Umbilical cord (tissue), 2 donors: ENCODE measurements at places on chromosomes 4 and X. TPM values are rescaled to one million over a fixed set of nuclear protein-coding genes. Genes with fewer than 3 reads are reported as not detected.
A peak's percentile ranks its signal among the peaks of the same experiment; 100 is the strongest.

HS3ST1 gene
- 2.4 TPM for total RNA-seq

SMC1A gene
- 12.8 TPM for total RNA-seq

DNA sequence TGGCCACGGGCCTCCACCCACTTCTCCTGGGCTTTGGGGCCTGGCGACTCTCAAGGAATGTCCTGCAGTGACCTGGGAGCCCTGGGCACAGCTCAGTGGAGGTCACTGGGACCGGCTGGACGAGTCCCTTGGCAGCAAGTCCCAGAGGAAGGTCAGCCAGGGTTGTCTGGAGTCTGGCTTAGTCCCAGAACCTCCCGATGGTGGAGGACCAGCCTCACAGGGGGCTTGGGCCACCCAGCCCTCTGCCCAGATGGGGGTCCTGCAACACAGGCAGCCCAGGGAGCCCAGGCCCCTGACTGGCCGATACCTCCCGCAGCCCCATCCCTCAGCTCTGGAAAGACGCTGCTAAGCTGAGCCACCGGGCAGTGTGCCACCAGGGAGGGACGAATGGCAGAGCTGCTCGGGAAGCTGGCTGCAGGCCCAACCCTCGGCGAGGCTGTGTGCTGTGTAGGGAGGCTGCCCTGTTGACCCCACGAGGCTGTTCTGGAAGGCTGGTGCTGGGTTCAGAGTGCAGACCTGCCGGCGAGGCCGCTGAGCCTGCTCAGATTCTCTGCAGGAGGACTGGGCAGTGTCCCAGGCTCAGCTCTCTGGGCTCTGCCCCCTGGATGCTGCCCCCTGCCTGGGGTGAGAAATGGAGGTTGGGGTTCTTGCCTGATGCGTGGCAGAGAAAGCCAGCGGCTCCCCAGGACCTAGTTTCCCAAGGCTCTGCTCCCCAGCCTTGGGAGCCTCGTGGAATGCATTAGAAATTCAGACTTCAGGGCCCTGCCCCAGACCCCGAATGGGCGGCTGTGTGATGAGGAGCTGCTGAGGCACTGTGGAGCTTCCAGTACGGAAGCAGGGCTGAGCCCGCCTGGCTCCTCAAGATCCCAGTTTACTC is 61.7 kb downstream of the ADRA2C start:
- peak; percentile 87 for DNase-seq

PDCL2 gene
- not detected for total RNA-seq

GRCh38 chr4:10629394-10629793 is 55.2 kb downstream of the CLNK start:
- DNase-seq: no peak

- DNase-seq: no peak
Measured at GRCh38 chr4:72857787-72858186, 211.7 kb downstream of the COX18 start.

DNA sequence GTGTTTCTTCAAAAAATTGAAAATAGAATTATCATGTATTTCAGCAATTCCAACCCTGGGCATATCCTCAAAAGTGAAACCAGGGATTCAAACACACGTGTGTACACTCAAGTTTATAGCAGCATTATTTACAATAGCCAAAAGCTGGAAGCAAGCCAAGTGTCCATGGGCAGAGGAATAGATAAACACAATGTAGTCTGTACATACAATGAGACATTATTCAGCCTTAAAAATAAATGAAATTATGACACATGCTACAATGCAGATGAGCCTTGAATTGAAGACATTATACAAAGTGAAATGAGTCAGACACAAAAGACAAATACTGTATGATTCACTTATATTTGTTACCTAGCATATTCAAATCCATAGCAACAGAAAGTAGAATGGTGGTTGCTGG is 853.4 kb downstream of the STIM2 start:
- DNase-seq: no peak

GRCh38 chrX:17748684-17749083 is 11.4 kb downstream of the SCML1 start:
- no peak for DNase-seq

DNA sequence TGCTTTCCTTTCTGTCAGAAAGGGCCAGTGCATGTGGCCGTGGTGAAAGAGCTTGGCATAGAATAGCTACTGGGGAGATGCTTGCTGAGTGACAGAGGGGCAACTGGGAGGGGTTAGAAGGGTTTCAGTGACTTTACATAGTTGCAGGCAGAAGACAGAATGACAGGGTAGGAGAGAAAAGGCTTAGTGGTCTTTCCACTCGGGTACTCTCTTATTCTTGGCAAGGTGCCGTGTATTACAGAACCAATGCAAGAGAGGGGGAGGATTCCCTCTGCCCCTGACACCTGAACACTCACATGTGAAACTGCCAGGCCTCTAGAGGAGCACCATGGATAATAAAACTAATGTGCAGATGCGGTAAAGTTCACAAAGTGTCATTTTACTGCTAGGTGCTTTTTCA is 228.2 kb downstream of the MGST2 start:
- no peak for DNase-seq

GRCh38 chr4:38161208-38162113 is 201.3 kb downstream of the PTTG2 start:
- DNase-seq: no peak

- no peak for DNase-seq
Measured at GRCh38 chr4:84870398-84871163, 95.9 kb downstream of the WDFY3 start.

DGAT2L6 gene
- 0.96 TPM for total RNA-seq

DNA sequence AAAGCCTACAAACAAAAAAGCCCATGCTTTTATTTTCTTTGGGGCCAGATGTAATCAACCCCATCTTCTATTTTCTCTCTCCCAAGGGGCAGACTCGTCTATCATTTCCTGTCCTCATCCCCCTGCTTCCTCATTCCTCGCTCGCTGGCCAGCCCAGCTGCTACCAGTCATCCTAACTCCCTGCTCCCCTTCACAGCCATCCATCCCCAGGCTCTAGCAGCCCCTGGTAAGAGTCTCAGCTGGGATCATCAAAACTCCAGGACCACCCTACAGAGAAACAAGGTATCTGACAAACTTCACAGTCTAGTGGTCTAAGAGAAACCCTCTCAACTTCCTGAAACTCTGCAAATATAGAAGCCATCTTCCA is 23.6 kb downstream of the SH3KBP1 start:
- no peak for DNase-seq

DNA sequence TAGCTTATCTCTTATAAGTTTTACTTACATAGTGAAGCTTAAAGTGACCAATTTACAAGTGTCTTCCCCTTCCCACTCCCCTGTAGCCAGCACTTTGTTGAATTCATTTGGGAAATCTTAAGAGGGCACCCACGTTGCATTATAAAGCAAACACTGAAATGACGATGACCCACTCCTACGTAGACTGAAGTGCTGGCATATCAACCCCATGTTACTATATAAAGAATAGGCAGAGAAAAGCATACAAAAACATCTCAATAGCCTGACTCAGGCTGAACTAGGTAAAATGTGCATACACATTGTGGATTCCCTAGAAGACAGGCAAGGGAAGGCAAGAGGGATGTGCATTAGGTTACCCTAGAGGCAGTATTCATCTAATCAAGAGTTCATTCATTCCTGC is 313.4 kb downstream of the TENM3 start:
- DNase-seq: no peak

GRCh38 chr4:153419673-153420278 is 46.4 kb upstream of the TMEM131L start:
- DNase-seq: no peak

DNA sequence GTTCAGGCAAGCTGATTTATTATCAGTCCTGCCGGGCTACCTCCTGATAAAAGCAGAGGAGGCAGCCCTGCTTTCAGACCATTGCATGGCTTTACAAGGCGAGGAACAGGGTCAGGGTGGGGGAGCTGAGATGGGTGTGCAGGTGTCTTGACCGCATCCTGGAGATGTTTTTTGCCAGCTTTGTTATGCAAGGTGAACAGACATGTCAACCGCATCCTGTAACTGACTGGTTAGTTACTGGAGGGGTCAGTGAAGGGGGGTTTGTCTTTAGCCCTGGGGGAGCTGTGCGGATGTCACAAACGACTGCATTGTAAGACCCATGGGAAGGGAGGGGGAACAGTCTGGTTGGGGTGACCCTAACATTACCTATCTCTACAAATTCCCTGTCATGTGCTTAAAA is 10.0 kb downstream of the ADAM29 start:
- DNase-seq: no peak
